ENCODE measurements at places on chromosomes 3 and 15. TPM values are rescaled to one million over a fixed set of nuclear protein-coding genes. Genes with fewer than 3 reads are reported as not detected.

SOX14 gene
- total RNA-seq, result not detected

XYLB gene
- total RNA-seq, result 8.5 TPM

SLC35A5 gene
- total RNA-seq, result 51.4 TPM

ANKRD28 gene
- 160 TPM for total RNA-seq

ACTRT3 gene
- 2.5 TPM for total RNA-seq

DISP2 gene
- total RNA-seq, result 1.5 TPM

TMEM43 gene
- 76.5 TPM for total RNA-seq

DNA sequence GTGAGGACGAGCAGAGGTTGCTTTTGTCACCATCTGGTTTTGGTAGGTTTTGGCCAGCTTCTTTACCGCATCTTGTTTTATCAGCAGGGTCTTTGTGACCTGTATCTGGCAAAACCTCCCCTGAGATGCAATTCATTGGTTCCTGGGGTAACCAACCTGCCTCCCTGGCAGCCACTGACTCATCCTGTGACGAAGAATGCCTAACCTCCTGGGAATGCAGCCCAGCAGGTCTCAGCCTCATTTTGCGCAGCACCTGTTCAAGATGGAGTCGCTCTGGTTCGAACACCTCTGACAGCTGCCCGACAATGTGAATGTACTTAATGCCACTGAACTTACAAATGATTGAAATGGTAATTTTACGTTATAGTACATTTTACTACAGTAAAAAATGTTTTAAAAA, 6.8 kb upstream of the ADAMTS17 start:
- no peak for DNase-seq
- no peaks in the 10 kb centered on the region for H3K36me3 ChIP-seq
- no peak overlapping the region for H3K27ac ChIP-seq
- peaks cover 21% of the 10 kb centered on the region for H3K27me3 ChIP-seq
- H3K4me3 ChIP-seq, result no peak overlapping the region

DNA sequence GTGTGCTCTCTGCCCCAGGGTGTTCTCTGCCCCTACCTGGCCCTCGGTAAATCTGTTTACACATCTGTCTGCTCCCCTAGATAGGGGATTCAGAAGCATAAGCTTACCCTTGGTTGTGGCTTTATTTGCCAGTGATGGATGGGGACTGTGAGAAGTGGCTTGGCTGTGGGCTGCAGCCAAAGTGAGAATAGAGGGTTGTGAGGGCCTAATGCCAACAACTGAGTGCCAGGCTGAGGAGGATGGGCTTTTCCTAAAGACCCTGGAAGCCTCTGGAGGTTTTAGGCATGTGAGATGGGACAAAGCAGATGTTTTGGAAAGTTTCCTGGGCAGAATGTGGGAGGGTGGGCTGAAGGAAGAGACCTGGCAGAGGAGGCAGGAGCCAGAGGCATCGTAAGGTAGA, 15.4 kb upstream of the APEH start:
- no peaks in the 10 kb centered on the region for H3K27me3 ChIP-seq
- H3K36me3 ChIP-seq, result no peaks in the 10 kb centered on the region
- no peak overlapping the region for H3K4me3 ChIP-seq
- no peak for DNase-seq
- H3K4me1 ChIP-seq, result no peaks in the 10 kb centered on the region
- H3K27ac ChIP-seq, result no peak overlapping the region

DNA sequence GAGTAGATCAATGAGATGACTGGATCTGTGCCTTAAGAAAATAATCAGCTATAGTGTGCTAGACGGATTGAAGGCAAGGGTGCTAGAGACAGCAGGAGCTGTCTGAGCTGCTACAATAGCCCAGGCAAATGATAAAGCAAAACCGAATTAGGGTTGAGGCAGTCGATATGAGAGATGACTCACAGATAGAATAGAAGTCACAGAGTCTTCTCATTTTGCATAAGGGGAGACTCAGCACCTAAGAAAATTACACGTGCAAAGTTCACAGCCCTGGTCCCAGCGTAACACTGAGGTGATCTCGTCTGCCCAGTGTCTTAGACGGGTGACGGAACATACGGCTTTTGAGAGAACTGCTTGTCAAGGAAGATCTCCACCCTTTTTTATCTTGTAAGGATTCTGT, 11.6 kb downstream of the LPP start:
- H3K27ac ChIP-seq, result no peak overlapping the region
- H3K27me3 ChIP-seq, result no peaks in the 10 kb centered on the region
- H3K4me3 ChIP-seq, result no peak overlapping the region
- peaks cover 2% of the 10 kb centered on the region for H3K36me3 ChIP-seq

- peaks cover 21% of the 10 kb centered on the region for H3K4me1 ChIP-seq
- H3K27me3 ChIP-seq, result no peaks in the 10 kb centered on the region
- DNase-seq, result no peak
Measured at GRCh38 chr3:124823206-124823605, 64.0 kb downstream of the ITGB5 start.

- no peaks in the 10 kb centered on the region for H3K27me3 ChIP-seq
- peaks cover 87% of the 10 kb centered on the region for H3K4me1 ChIP-seq
- no peak overlapping the region for H3K27ac ChIP-seq
Measured at GRCh38 chr3:16063603-16064002, 110.9 kb upstream of the GALNT15 start.

DNA sequence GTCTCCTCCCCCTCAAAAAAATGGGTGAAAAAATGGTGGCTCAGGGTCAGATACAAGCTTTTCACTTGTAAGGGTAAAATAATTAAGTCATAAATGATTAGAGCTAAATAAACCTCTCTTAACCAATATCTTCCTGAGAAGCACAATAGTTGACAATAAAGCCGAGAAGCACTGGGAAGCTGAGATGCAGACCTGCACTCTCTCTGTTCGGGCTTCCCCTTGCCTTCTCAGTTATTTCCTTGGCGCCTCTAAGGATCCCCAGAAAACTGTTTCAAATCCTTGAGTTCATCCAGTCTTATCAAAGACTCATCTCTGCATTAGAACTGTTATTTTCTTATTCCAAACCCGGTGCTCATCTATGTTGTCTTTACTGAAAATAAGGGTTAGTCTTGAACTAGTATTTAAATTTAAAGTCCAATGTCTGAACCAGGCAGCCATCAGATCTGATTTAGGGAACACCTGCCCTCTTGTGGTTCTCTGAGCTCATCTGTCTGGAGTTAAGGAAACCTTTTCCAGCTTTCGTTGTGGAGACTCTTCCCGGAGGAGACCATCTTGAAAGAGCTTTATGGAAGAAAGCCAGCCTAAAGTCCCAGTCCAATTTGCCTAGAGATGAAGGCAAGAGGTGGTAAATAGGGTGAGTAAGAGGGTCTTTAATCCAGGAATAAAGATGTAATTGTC, 256.4 kb upstream of the MCTP2 start:
- H3K4me1 ChIP-seq, result no peaks in the 10 kb centered on the region
- H3K4me3 ChIP-seq, result no peak overlapping the region
- peaks cover 19% of the 10 kb centered on the region for H3K27me3 ChIP-seq
- DNase-seq, result no peak
- no peaks in the 10 kb centered on the region for H3K36me3 ChIP-seq
- no peak overlapping the region for H3K27ac ChIP-seq

GRCh38 chr15:75508840-75509532, 57.5 kb upstream of the SIN3A start:
- H3K36me3 ChIP-seq, result peaks cover 24% of the 10 kb centered on the region
- peaks cover 2% of the 10 kb centered on the region for H3K4me1 ChIP-seq
- H3K27ac ChIP-seq, result peak overlapping the region; percentile 50
- no peak for DNase-seq

- DNase-seq, result no peak
- H3K4me3 ChIP-seq, result no peak overlapping the region
- peaks cover 86% of the 10 kb centered on the region for H3K4me1 ChIP-seq
- no peaks in the 10 kb centered on the region for H3K27me3 ChIP-seq
- H3K27ac ChIP-seq, result peak overlapping the region; percentile 89
- no peaks in the 10 kb centered on the region for H3K36me3 ChIP-seq
Measured at GRCh38 chr3:50264964-50265485, 3.9 kb upstream of the SEMA3B start.

GRCh38 chr3:34808287-34808686, 831.0 kb upstream of the ARPP21 start:
- DNase-seq, result no peak
- no peaks in the 10 kb centered on the region for H3K36me3 ChIP-seq
- H3K4me3 ChIP-seq, result no peak overlapping the region

DNA sequence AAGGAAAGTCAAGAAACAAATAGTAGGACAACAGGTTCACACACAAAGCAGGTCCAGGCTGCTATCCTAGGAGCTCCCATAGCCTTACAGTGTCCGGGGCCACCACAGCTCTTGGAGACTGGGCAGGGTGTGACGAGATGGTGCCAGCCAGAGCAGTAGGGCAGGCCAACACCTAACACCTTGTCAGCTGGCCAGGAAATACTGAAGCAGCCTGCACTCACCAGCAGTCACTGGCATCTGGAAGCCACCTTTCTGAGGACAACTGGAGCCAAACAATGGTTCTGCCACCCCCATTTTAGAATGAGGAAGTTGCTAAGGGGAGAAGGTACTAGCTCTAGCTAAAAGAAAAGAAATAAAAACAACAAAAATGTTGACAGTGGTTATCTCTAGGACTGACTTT, 47.2 kb downstream of the CCDC12 start:
- H3K4me3 ChIP-seq, result no peak overlapping the region
- H3K27ac ChIP-seq, result peak overlapping the region; percentile 34
- peaks cover 5% of the 10 kb centered on the region for H3K36me3 ChIP-seq
- no peaks in the 10 kb centered on the region for H3K27me3 ChIP-seq
- H3K4me1 ChIP-seq, result peaks cover 56% of the 10 kb centered on the region

GRCh38 chr15:51186181-51186705, 91.5 kb upstream of the TNFAIP8L3 start:
- H3K27ac ChIP-seq, result no peak overlapping the region
- no peaks in the 10 kb centered on the region for H3K4me1 ChIP-seq
- DNase-seq, result no peak
- no peak overlapping the region for H3K4me3 ChIP-seq
- H3K36me3 ChIP-seq, result no peaks in the 10 kb centered on the region

DNA sequence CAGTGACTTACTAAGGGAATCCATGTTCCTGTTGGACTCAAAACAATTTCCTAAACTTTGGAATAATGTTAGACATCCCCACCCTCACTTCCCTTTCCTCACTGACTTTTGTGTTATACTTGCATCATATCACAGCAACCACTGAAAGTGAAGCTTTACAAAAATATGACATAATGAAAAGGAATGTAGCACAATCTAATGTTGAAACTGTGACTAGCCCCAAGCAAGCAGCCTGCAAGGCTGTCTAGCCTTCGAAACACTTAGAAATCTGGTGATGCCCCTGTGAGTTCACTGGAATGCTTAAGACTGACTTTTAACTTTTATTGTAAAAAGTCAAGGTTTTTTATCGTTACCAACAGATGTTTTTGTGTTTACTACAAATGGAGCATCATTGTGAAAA, 203.7 kb upstream of the ZNF385D start:
- no peak for DNase-seq
- H3K36me3 ChIP-seq, result peaks cover 2% of the 10 kb centered on the region
- no peak overlapping the region for H3K4me3 ChIP-seq
- no peaks in the 10 kb centered on the region for H3K27me3 ChIP-seq
- H3K4me1 ChIP-seq, result peaks cover 21% of the 10 kb centered on the region

DNA sequence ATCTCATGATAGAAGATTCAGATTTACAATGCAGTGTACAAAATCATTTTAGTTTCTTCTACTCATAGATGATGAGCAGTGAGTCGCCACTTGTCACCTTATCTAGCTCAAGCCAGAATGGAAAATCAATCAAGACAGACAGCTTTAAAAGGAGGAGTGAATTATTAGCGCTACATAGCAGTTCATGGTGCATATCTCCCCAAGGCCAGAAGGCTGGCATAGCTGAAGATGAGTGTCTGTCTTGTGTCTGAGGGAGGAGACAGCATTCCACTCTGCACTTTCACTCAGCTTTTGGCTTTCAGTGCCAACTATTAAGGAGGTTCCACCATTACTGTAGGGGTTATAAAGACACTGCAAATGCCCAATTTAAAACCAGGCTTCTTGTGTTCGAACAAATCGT, 804.1 kb upstream of the LMCD1 start:
- no peak overlapping the region for H3K4me3 ChIP-seq
- no peaks in the 10 kb centered on the region for H3K4me1 ChIP-seq
- no peaks in the 10 kb centered on the region for H3K27me3 ChIP-seq
- no peak overlapping the region for H3K27ac ChIP-seq

DNA sequence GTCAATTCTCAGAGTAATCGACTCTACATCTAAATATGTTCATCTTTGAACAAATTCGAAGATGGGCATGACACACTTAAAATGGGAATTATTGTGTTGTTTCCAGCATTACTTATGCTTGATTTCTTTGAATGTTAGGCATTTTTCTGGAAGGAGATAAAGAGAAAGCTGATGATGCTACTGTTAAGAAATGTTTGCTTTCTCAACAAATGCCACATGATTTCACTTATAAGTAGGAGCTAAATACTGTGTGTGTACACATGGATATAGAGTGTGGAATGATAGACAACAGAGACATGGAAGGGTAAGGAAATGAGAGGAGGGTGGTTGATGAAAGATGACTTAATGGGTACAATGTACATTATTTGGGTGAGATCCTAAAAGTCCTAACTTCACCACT, 400.9 kb downstream of the TBL1XR1 start:
- no peak overlapping the region for H3K4me3 ChIP-seq
- no peaks in the 10 kb centered on the region for H3K36me3 ChIP-seq
- H3K27me3 ChIP-seq, result peaks cover 28% of the 10 kb centered on the region
- no peak overlapping the region for H3K27ac ChIP-seq

DNA sequence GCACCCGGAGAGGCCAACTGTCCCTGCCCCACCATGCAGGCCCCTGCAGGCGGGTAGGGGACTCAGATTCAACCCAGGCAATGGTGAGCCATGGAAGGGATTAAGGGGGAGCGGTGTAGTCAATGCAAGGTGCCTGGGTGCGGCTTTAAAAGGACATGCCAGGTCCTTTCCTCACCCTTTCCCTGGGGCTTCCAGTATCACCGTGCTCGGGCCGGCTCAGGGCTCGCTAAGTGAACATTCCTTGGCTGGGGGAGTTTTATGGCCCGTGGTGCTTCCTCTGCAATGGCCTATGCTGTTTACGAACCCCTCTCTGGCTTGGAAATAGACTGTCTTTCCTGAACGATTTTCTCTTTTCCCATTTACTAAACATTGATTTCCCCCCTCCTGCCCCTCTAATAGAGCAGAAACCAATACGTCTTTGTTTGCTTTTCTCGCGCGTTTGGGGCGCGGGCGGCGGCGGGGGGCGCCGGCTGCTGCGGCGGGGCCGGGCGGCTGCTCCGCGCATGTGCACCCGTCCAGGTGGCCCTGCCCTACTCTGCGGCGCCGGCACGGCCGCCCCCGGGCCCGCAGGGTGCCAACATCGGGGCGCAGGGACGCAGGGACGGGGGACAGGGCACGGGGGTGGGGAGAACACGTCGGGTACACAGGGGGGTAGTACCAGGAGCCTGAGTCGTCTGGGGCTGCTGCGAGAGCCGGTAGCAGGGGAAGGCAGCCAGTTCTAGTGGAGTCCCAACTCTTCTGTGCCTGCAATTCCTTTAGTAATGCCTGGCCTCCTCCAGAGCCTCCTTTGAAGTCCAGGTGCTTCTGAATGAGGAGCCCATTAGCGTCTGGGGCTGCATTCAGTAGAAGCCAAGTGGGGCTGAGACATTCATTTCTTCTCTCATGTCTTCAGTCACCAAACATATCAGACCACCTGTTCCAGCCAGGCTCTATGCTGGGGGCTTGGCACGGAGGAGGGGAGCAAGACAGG, 26.9 kb upstream of the CACNA2D2 start:
- H3K27ac ChIP-seq, result no peak overlapping the region
- peaks cover 11% of the 10 kb centered on the region for H3K27me3 ChIP-seq
- no peaks in the 10 kb centered on the region for H3K36me3 ChIP-seq
- H3K4me1 ChIP-seq, result peaks cover 20% of the 10 kb centered on the region
- no peak for DNase-seq
- no peak overlapping the region for H3K4me3 ChIP-seq

- DNase-seq, result peak; percentile 63
- H3K27me3 ChIP-seq, result no peaks in the 10 kb centered on the region
- peaks cover 4% of the 10 kb centered on the region for H3K4me1 ChIP-seq
- no peak overlapping the region for H3K27ac ChIP-seq
Measured at GRCh38 chr15:29032751-29033150, 147.0 kb downstream of the APBA2 start.

GRCh38 chr3:14297784-14298236, 104.6 kb upstream of the SLC6A6 start:
- no peaks in the 10 kb centered on the region for H3K36me3 ChIP-seq
- no peak overlapping the region for H3K27ac ChIP-seq
- no peak for DNase-seq
- peaks cover 3% of the 10 kb centered on the region for H3K27me3 ChIP-seq
